ENCODE measurements at places on chromosomes 12 and 14.

DNA sequence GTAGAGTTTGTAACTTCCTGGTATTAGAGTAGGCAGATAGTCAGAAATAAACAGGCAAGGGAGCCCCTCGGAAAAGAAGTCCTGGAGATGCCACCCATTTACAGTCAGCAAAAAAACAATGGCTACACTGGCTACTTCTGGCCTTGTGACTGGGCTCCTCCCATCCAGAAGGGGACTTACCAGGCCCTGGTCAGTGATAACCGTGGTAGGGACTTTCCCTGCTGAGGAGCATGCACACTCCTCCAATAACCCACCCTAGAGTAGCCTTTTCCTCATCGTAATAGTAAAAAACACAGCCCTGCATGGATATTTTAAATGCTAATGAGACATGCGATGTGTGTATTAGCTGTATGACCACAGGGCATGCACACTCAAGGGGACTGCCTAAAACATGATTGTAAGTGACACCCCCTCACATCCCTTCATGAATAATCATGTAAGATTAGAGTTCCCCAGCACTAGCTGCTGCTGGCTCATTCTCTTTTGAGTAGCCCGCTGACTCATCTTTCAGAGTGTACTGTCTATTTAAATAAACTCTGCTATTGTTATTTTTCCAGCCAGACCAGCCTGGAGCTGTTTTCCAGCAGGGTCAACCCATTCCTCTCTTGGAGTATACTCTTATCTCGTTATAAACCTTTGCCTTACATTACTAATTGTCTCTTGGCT lies 413.8 kb upstream of the TMTC1 start:
- DNase-seq, result no peak

- DNase-seq, result no peak
Observed at GRCh38 chr14:82720946-82721345, 1187.3 kb upstream of the SEL1L start.

DNA sequence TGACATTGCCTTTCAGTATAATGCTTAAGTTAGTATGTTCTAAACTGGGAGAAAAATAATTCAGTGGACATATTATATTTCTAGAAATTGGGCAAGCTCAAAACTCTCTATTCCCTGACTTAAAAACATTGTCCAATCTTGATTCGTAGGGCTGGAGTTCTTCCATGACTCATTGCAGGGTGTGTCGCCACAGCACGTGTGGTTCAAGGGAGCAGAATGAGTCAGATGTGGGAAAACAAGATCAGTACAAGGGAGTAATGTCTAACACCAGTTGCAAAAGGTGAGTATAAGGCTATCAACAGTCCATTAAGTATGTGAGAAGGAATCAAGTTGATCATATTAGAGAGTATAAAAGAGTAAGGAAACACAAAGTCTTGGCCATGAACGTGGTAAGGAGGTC lies 887.0 kb downstream of the TMTC2 start:
- no peak for DNase-seq

- DNase-seq, result no peak
Observed at GRCh38 chr12:29277231-29277630, 103.7 kb downstream of the ERGIC2 start.

DNA sequence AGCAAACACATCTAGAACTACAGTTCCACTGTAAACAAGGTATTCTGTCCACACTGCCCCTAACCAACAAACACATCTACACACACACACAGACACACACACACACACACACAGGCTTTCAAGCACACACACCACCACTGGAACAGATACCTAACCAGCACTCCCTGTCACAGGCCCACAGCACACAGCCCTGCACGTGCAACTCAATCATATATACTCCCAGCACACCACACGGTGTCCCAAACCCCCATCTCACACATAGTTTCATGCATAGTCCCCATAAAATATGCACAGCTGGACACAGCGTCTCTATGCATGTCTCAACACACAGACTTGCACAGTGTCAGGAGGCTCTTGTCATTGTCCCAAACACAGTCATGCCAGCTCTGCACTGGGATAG lies 27.6 kb downstream of the KRT8 start:
- DNase-seq, result no peak

DNA sequence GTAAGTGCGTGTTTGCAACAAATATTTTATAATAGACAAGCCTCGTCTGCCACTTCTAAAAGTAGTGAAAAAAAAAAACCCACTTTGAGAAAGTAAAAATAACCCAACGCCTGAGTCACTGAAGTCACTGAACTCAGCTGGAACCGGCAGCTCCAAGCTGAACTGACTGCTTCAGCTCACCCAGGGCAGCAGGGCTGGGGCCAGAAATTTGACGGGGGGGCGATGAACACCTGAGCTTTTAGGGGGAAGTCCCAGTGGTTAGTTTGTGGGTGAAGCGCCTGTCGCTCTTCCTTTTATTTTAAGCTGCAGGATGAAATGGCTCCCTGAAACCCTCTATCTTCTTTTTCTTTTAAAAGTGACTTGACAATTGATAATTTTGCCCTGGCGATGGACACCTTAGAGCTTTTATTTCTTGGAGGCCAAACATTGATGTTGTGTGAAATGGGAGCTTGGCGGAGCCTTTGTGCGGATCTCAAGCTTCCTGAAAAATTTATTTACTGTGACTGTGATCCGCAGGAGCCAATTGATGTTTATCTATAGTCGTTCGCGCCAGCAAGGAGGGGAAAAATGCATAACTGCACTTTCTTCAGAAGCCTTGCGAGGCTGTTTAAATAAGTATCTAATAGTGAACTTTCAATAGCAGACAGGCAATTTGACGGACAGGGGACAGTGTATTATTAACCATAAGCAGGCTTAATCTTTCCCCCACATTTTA lies 173.2 kb upstream of the MYL2 start:
- DNase-seq, result peak; percentile 15

DNA sequence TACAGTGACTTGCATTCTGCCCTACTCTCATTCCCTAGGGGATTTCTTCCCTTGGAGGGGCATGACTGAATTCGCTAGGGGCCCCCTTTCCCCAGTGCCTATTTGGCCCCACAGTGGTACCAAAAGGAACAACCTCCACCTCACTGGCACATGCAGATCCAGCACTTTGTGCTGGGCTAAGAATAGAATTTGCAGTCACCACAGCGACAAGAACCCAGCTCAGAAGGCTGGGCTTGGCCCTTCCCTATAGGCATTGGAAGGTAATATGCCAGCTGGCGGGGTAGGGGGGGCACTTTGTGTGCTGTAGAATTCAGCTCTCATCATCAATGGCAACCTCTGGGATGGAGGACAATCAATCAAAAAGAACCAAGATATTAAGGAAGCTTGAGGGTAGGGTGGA lies 13.9 kb downstream of the BAZ2A start:
- no peak for DNase-seq

GRCh38 chr12:5456906-5457305 lies 25.0 kb downstream of the NTF3 start:
- no peak for DNase-seq

DNA sequence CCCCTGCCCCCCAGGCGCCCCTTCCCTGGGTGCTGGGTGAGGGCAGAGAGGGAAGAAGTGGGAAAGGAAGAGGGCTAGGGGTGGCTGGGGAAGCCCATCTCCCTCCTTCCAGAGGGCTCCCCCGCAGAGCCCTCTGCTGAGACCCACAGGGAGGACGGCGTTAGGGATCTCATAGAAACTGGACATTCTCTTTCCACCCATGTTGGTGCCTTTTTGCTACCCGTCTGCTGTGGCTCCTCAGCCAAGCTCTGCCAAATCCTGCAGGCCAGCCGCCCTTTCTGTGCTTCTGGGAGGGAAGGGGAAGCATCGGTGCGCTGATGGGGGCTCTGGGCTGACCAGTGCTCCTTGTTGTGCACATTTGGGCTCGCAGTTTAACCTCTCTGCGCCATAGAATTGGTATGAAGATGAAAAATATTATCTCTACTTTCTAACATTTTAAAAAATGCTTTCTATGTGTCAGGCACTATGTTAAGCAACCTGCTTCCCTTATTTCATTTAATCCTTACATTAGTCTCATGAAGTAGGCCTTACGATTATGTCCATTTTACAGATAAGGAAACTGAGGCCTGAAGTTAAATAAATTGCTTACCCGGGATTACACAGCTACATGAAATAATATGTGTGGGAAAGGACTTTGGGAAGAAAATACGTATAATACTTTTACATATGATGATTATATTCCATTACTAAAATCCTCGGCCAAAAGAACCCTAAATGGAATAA lies 981 bp downstream of the SLC48A1 start:
- no peak for DNase-seq

GRCh38 chr12:130169924-130170323 lies 7.7 kb downstream of the FZD10 start:
- no peak for DNase-seq

GRCh38 chr12:104059963-104060362 lies 4.4 kb upstream of the HCFC2 start:
- DNase-seq, result no peak

DNA sequence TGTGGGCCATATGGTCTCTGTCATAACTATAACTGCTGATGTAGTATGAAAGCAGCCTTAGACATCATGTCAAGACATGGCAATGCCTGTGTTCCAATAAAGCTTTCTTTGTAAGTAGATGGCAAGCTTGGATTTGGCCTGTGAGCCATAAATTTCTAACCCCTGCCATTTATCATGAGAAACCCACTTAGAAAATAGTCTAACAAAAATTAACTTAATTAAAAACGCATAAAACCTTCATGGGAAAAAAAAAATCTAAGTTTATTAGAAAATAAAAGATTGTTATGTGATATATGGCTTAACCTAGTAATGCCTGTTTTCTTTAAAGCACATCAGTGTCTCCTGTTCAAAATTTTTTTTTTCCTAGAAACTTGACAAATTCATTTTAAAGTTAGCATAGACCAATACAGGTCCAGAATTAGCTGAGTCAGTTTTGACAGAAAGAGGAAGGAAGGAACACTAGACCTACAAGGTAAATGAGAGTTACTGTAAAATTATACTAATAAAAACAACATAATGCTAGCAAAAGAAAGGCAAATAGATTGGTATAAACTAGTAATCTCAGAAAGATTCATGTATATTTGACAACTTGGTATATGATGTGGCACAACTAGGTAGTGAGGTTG lies 68.2 kb downstream of the USP15 start:
- DNase-seq, result no peak

DNA sequence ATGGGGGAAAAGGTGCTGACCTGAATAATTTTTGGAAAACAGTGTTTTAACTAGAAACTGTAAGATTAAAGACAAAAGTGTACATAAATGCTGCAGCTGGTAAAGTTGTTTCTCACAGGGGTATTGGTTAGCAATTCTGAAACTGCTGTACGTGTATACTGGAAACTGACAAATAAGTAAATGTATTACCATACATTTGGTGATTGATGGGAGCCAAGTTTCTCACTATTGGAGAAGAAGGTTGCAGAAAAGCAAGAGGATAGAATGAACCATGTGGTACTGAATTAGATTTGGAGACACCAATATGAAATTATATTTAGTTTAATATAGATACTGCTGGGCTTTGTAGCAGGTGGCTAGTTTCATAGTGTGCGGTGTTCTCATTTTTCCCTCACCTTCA lies 19.6 kb upstream of the FBXO33 start:
- no peak for DNase-seq

- DNase-seq, result no peak
Observed at GRCh38 chr12:52949413-52950331, 754 bp downstream of the KRT18 start.

- DNase-seq, result no peak
Observed at GRCh38 chr14:53367644-53368026, 214.5 kb upstream of the DDHD1 start.

DNA sequence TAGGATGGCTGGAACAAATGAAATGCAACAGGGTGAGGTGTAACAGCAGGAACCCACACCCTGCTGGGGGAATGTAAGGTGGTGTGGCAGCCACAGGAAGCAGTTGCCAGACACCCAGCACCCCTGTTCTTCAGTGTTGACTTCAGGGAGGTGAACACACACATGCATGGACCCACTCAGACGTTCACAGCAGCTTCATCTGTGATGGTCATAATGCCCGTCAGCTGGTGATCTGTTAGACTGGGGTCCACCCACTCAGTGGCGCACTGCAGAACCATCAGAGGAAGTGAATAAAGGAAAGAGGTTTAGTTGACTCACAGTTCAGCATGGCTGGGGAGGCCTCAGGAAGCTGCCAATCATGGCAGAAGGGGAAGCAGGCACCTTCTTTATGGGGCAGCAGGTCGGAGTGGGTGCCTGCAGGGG lies 22.7 kb upstream of the TEX22 start:
- DNase-seq, result peak; percentile 39

DNA sequence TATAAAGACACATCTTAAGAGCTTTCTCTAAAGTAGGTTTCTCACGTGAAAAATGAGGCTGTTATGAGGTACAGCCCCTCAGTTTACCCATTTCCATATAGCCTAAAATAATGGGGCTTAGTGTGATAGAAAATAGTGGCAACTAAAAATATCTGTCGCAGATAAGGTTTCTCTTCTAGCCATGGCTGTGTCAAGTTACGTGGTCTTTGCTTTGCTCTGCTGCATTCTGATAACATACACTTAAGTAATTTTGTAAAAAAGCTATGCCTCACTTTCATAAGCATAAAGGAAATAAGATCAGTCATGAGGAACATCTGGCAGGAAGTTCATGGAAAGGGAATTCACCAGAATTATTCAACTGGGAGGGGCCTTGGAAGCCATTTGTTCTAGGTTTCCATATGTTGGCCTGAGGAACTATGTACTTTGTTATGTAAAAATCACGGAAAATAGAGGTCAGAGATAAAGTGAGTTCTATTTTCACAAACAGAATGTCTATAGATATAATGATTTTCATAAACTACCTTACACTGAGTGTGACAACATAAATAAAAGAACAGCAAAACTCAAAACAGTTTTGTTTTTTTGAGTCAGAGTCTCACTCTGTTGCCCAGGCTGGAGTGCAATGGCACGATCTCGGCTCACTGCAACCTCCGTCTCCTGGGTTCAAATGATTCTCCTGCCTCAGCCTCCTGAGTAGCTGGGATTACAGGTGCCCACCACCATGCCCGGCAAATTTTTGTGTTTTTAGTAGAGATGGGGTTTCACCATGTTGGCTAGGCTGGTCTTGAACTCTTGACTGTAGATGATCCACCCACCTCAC lies 195.6 kb upstream of the KRR1 start:
- DNase-seq, result no peak

DNA sequence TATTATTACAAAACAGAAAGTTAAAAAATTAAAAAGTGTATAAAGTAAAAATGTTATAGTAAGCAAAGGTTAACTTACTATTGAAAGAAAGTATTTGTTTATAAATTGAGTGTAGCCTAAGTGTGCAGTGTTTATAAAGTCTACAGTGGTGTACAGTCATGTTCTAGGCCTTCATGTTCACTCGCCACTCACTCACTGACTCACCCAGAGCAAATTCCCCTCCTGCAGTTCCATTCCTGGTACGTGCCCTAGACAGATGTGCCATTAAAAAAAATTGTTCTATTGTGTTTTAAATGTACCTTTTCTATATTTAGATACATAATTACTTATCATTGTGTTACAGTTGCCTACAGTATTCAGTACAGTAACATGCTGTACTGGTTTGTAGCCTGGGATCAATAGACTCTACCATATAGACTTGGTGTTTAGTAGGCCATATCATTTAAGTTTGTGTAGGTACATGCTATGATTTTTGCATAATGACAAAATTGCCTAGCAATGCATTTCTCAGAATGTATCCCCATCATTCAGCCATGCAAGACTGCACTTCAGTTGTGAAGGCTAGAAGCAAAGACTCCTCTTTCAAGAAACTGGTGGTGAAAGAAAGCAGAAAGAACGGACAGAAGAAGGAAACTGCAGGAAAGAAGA lies 100.6 kb downstream of the DACT1 start:
- no peak for DNase-seq

Data from stimulated activated CD4-positive, alpha-beta T cell treated with anti-CD3 and anti-CD28 coated beads, Interleukin-4, amount 100 ng/mL, for 24 hours (primary cell).